ENCODE measurements at places on chromosomes 3 and 15.

GRCh38 chr15:97567411-97567810 lies 393.1 kb upstream of the ARRDC4 start:
- DNase-seq = no peak

GRCh38 chr3:132641837-132642538 lies 17.6 kb downstream of the ACAD11 start:
- peak; percentile 43 for DNase-seq

DNA sequence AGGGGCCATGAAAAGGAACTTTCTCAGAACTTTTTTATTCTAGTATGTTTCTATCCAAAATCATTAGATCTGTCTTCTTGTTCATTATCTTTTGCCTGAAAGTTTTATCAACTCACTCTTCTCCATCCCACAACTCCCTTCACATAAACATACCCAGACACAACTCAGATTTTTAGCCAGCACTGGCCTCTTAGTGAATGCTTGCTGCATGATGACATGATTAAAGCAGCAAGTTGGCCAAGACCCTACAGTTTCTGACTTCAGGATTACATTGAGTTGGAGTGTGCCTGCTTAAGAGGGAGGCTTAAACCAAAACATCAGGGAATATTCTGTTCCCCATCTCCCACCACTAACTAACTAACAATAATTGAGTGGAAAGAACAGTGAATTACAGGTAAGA lies 38.1 kb downstream of the PLSCR2 start:
- no peak for DNase-seq

DNA sequence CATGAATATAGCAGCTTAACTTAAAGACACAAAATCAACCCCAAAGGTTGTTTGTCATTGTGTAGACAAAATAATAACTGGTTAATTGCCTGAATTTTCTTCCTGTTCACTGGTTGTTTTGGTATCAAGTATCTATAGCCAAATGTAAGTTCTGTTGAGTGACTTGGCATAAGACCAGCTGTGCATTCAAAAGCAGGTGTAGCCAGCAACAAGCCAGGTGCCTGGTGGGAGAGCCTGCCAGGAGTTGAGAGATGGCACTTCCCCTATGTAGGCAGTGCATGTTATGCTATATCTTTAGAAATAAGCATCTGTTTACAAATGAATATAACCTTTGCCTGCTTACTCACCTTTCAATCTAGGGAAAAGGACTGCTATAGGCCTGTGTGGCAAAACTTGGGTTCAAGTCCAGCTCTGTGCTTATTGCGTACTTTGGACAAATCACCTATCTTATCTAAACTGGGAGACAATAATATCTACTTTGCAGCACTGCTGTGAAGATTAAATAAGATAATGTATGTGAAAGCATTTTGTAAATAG lies 84.9 kb upstream of the TBL1XR1 start:
- no peak for DNase-seq

DNA sequence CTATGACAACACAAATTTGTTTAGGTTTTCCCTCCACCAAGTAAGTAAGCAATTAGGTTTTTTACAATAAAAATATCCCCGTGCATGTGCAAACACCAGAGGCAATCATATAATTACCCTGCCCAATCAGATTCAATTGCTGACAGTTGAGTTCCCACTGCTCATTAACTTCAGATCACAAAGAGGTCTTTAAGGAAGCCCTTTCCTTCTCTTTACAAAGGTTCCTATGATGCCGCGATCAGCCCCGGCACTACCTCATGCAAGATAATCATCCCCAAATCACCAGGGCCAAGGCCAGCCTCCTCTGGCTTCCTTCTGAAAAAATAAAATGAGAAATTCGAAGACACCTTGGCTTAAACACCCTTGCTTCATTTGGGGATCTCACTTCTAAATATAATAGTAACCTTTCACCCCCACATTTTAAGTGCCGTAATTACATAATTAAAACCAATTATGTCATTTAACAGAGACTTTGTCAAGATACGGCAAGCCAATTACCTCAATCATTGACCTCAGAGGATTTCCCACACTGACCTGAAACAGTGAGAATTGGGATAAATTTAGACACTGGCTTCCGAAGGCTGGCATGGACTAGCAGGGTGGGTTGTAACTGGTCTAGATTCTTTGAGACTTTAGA lies 121.3 kb upstream of the WNT5A start:
- DNase-seq = no peak

- DNase-seq = no peak
Measured at GRCh38 chr3:32421991-32422859, 30.6 kb downstream of the CMTM7 start.

DNA sequence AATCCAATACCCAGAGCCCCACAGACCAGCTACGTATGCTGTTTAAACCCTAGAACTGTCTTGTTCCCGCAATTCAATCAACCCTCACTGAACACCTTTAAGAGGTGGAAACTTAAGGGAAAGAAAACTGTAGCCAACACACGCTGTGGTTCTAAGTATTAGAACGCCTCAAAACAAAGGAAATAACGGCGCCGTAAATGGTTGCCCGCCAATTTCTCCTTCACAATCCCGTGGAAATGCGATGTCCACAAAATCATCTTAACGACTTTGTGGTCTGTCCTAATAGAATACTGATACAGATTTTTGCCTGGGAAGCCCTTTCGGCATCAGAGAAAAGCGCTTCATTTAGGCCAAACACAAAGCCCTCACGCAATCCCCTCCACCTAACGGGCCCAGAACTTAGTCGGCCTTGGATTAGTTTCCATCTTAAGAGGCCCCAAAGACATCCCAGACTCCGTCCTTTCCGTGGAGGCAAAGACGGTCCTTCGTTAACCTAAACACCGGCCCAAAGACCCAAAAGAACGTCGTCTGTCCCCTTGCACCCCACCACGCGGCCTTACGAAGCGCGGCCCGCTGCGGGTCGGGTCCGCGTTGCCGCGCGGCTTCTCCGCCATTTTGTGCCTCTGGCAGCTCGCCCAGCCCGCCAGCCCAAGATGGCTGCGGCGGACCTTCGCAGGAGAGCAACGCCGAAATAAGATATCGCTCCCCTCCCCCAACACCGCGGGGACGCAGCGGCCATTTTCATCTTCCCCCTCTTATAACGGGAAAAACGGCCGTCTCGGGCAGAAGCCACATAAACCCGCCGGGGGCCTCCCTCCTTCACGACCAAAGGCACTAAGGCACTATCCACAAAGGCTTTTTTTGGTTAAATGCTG lies 763 bp downstream of the TRA2B start:
- DNase-seq = peak; percentile 88

GRCh38 chr15:81133782-81134461 lies at the start of gene CFAP161:
TSS of gene CFAP161 (plus strand) at chr15:81134270. CDS start at chr15:81134330, 60 bp downstream.
- peak; percentile 13 for DNase-seq

DNA sequence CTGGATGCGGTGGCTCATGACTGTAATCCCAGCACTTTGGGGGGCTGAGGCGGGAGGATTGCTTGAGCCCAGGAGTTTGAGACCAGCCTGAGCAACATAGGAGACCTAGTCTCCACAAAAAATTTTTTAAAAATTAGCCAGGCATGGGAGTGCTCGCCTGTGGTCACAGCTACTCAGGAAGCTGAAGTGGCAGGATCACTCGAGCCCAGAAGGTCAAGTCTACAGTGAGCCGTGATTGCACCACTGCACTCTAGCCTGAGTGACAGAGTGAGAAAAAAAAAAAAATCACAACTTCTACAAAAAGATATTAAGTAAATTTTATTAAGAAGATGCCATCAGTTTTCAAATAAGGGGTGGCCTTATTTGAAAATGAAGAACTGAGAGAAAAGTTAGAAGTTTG lies 11.9 kb upstream of the PLA2G4D start:
- no peak for DNase-seq
